DND-41 (cell line): ENCODE measurements at places on chromosomes 4 and X.

DNA sequence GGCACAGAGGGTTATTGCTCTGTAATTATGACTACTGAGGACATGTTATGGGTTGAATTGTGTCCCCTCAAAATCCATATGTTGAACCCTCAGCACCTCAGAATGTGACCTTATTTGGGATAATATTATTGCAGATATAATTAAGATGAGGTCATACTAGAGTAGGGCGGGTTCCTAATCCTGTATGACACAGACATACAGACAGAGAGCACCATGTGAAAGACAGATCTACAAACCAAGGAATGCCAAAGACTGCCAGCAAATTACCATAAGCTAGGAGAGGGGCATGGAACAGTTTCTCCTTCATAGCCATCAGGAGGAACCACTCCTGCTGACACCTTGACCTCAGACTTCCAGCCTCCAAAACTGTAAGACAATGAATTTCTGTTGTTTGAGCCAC is 115.2 kb upstream of the OTUD4 start:
- no peak for DNase-seq

DNA sequence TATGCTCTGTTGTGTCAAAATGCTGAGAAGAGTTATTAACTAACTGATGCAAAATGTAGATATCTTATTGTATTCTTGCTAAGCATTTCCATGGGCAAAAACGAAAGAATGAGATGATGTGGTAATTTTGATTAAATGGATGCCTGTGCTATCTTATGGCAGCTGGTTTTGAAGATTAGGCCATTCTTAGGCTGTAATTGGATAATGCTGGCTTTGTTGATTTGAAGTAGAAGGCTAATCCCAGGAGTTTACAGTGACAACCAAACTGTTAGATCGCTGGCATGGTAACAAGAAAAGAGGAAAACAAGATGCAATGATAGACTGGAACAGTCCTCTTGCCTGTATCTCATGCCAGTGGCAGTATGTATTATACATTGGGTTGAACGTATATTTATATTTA is 74.1 kb upstream of the WDR44 start:
- DNase-seq = no peak

GRCh38 chr4:132056496-132056895 is 1092.6 kb upstream of the PCDH10 start:
- no peak for DNase-seq

- no peak for DNase-seq
Observed at GRCh38 chr4:1502501-1502886, 96.3 kb upstream of the NKX1-1 start.
